ENCODE measurements at places on chromosomes 11 and 22. TPM values are rescaled to one million over a fixed set of nuclear protein-coding genes. Genes with fewer than 3 reads are reported as not detected.
A peak's percentile ranks its signal among the peaks of the same experiment; 100 is the strongest.

- no peak for DNase-seq
Measured at GRCh38 chr11:117933475-117933874, 4.3 kb upstream of the TMPRSS13 start.

- peak; percentile 18 for DNase-seq
Measured at GRCh38 chr22:20457506-20458240, 20.0 kb upstream of the SCARF2 start.

DNA sequence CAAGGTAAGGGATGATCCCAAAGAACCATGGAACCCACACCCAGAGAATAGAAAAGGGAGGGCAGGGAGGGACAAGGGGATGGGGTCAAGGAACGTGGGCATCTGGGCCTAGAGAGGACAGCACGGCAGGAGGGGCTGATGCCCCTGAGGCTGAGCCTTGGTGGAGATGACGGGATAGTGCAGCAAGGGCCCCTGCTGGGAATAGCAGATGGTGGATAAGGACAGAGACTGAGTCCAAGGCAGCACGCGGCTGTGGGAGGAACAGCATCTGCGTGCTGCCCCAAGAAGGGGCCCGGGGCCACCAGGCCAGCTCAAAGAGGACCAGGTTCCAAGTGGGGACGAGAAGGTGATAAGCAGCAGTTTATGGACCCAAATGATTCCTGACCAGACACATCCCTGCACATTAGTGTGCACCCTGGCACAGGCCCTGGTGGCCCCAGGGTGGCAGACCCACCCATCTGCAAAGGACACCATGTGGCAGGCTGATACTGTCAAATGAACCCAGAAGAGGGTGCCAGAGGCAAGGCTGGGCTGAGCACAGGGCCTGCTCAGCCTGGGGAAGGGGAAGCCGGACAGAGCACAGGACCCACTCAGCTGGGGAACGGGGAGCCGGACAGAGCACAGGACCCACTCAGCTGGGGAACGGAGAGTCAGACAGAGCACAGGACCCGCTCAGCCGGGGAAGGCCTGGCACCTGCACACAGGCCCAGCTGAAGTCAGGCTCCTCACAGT lies 12.8 kb upstream of the TESMIN start:
- DNase-seq, result no peak

DNA sequence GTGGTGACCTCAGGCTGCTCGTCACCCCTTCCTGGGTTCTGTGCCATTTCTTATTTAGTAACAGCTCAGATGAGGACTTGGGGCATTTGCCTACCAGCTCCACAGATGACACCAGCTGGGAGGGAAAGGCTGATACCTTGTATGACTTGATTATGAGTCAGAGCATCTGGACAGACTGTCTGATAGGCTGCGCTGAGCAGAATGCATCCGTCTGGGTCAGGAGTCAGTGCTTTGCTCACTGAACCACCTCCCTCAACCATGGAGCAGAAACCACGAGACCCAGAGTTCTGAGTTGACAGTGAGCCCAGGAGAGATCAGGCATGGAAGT lies 6.8 kb downstream of the ST14 start:
- no peak for DNase-seq

Gene OR4C12
- polyA plus RNA-seq, result not detected

Gene CTSW
- polyA plus RNA-seq, result 0.91 TPM

Measured in ovary (tissue), 10 donors.